Breast epithelium (tissue), 4 donors: ENCODE measurements at places on chromosomes 2 and 18. TPM values are rescaled to one million over a fixed set of nuclear protein-coding genes. Genes with fewer than 3 reads are reported as not detected.

Gene POTEI
- total RNA-seq: not detected

Gene WNT6
- 3.3 TPM for total RNA-seq

Gene CYP27A1
- 65.0 TPM for total RNA-seq

Gene GCA
- total RNA-seq: 24.6 TPM

Gene WDR54
- total RNA-seq: 9.4 TPM

Gene LAMA1
- 14.7 TPM for total RNA-seq

- peak; percentile 91 for DNase-seq
- peak overlapping the region; percentile 27 for H3K4me3 ChIP-seq
- H3K27ac ChIP-seq: peak overlapping the region; percentile 65
Observed at GRCh38 chr18:22913861-22914260, 19.3 kb upstream of the RBBP8 start.

DNA sequence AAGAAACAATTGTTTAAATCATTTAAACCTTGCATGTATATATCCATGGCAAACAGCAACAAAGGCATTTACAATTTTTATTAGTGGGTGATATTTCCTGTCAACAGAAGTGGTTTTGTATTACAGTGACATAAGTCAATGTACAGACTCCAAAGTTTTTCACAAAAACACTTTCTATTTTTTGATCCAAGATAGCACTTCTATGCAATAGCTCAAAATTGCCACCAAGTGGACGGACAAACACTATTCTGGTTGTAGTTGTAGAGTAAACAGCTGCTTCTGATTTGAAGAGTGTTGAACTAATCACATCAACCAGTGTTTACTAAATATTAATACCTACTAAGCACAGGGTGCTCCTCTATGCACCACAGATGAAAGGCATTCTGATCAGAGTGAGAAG lies 421.4 kb downstream of the NCKAP5 start:
- DNase-seq: no peak
- no peak overlapping the region for H3K4me3 ChIP-seq
- no peaks in the 10 kb centered on the region for H3K27me3 ChIP-seq
- no peaks in the 10 kb centered on the region for H3K36me3 ChIP-seq
- H3K4me1 ChIP-seq: no peaks in the 10 kb centered on the region
- no peak overlapping the region for H3K27ac ChIP-seq

GRCh38 chr18:24315170-24315569 lies 82.5 kb downstream of the OSBPL1A start:
- H3K27me3 ChIP-seq: no peaks in the 10 kb centered on the region
- no peak overlapping the region for H3K27ac ChIP-seq
- no peaks in the 10 kb centered on the region for H3K4me1 ChIP-seq
